Progenitor cell of endocrine pancreas (in vitro differentiated cells): ENCODE measurements at places on chromosomes 16 and 17. TPM values are rescaled to one million over a fixed set of nuclear protein-coding genes. Genes with fewer than 3 reads are reported as not detected.
A peak's percentile ranks its signal among the peaks of the same experiment; 100 is the strongest.

The TMEM106A gene
- total RNA-seq = 5.1 and 8.6 TPM in 2 replicates

The RBFOX1 gene
- 0.29 and 1.0 TPM in 2 replicates for total RNA-seq

DNA sequence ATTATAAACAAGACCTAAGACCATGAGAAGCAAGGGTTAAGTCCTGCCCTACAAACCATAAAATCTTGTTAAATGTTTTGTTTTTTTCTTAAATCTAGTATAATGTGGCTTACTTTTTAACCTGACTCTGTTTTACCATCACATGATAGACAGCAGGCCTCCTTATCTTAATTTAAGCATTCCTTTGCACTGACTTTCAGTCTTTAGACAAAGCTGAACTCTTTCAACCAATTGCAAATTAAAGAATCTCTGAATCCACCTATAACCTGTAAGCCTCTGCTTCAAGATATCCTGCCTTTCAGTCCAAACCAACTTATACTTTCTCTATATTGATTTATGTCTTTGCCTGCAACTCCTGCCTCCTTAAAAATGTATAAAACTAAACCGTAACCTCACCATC lies 478.5 kb downstream of the GRIN2A start:
- H3K4me1 ChIP-seq = peaks cover 13% of the 10 kb centered on the region
- H3K27ac ChIP-seq = peak overlapping the region; percentile 38
- no peaks in the 10 kb centered on the region for H3K36me3 ChIP-seq
- peaks cover 12% of the 10 kb centered on the region for H3K27me3 ChIP-seq
- H3K4me3 ChIP-seq = no peak overlapping the region

DNA sequence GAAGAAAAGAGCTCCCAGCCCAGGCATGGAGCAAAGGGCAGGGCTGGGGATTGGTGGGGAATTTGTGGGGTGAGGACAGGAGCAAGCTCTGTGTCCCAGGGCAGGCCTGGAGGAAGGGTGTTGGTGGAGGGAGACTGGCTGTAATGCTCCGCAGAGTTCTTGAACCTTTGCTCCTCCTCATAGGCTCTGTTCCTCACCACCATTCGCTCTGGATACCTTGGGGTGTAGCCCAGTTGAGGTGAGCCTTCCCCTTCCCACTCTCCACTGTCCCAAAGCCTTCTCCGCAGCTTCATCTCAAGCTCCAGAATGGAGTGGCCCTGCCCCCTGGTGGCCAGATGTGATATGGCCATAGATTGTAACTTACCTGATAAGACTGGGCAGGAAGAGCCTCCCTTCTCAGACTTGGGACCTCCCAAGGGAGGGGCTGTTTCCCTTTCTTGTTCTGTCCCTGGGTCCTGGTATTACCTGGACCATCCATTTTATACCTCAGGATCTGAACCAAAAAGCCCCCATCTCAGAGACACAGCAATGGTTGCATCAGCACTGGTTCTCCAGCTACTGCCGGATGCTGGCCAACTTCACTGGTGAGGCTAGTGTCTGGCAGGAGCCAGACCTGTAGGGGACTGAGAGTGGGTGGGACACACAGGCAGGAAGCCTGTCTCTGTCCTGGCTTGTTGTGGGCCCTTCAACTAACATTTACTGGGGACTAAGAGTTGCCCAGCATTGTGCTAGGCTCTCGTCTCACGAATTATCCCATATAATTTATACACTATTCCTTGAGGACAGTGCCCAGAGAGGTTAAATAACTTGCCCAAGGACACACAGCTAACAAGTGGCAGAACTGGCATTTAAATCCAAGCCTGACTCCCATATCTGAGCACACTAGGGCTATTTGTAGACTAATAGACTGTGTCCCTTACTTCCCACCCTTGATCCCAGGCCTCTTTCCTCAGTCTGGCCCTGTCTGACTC lies 19.1 kb upstream of the STAC2 start:
- H3K4me1 ChIP-seq = peaks cover 1% of the 10 kb centered on the region
- no peak overlapping the region for H3K27ac ChIP-seq
- H3K36me3 ChIP-seq = peaks cover 2% of the 10 kb centered on the region
- no peak overlapping the region for H3K4me3 ChIP-seq
- peaks cover 55% of the 10 kb centered on the region for H3K27me3 ChIP-seq

- H3K4me1 ChIP-seq = peaks cover 22% of the 10 kb centered on the region
- no peak overlapping the region for H3K4me3 ChIP-seq
- H3K27ac ChIP-seq = peak overlapping the region; percentile 88
- no peak for DNase-seq
These were observed 4.6 kb downstream of the TMUB2 start for GRCh38 chr17:44191369-44191768.

DNA sequence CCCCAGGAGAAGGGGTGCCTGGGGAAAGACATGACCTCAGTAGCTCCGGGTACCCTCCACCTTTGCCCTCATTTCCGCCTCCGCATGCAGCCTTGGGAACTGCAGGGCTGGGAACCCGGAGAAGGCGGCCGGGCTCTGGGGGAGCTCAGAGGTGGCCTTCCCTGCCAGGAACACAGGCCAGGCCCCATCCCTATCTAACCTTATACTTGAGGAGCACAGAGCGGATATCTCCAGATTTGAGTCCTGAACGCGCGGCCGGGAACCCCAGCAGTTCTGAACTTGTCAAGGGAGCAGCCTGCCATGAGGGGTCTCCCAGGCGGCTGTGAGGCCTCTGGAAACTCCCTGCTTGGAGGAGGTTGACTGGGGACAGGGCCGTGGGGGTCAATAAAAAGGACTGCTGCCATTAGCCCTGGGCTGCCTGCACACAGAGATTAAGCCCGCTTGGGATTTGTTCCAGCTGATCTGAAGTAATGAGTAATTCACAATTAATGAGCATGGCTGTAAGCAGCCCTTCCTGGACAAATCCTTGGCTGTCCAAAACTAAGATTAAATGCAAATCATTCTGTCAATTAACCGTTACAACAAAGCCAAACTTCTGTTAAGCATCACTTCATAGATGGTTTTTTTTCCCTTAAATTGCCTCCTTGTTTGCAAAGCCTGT lies 26.3 kb upstream of the METRNL start:
- peak overlapping the region; percentile 81 for H3K27ac ChIP-seq
- peak overlapping the region; percentile 26 for H3K4me3 ChIP-seq
- peaks cover 17% of the 10 kb centered on the region for H3K4me1 ChIP-seq

- H3K4me1 ChIP-seq = no peaks in the 10 kb centered on the region
- H3K27me3 ChIP-seq = no peaks in the 10 kb centered on the region
- peaks cover 2% of the 10 kb centered on the region for H3K36me3 ChIP-seq
- no peak overlapping the region for H3K27ac ChIP-seq
- no peak for DNase-seq
These were observed 21.8 kb downstream of the CEP131 start for GRCh38 chr17:81200695-81201580.

- peaks cover 2% of the 10 kb centered on the region for H3K27me3 ChIP-seq
- no peak overlapping the region for H3K4me3 ChIP-seq
- H3K27ac ChIP-seq = no peak overlapping the region
- no peak for DNase-seq
- H3K4me1 ChIP-seq = no peaks in the 10 kb centered on the region
These were observed 10.3 kb upstream of the IL4R start for GRCh38 chr16:27303256-27304100.

DNA sequence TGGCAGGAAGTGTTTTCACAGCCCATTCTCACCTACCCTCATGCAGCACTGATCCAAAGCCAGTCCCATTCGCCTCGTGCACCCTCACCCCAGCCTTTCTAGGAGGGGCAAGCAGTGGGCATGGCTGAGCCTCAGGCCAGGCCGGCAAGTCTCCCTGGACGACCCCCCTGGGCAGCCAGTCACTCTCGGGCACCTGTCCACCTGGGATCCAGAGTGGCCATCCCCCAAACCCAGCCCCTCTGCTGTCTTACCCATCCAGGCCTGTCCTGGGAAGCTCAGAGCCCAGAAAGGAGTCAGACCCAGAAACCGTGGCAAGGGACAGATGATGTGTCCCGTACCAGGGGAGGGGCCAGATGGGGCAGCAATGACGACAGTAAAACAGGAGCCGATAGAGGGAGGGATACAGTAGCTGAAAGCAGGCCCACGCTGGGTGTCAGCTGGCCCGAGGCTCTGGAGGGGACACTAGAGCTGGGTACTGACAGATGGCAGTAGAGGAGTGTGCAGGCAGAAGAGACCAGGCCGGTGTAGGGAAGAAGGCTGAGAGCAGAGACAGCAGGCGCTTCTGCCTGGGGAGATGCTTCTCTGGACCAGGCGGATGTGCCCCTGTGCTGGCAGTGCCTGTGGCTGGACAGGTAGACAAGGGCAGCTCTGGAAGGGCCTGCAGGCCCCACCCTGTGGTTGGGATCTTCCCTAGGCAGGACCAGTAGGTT lies 5.8 kb downstream of the CMTM3 start:
- H3K4me3 ChIP-seq = no peak overlapping the region
- H3K4me1 ChIP-seq = peaks cover 1% of the 10 kb centered on the region
- DNase-seq = no peak
- H3K27me3 ChIP-seq = no peaks in the 10 kb centered on the region

DNA sequence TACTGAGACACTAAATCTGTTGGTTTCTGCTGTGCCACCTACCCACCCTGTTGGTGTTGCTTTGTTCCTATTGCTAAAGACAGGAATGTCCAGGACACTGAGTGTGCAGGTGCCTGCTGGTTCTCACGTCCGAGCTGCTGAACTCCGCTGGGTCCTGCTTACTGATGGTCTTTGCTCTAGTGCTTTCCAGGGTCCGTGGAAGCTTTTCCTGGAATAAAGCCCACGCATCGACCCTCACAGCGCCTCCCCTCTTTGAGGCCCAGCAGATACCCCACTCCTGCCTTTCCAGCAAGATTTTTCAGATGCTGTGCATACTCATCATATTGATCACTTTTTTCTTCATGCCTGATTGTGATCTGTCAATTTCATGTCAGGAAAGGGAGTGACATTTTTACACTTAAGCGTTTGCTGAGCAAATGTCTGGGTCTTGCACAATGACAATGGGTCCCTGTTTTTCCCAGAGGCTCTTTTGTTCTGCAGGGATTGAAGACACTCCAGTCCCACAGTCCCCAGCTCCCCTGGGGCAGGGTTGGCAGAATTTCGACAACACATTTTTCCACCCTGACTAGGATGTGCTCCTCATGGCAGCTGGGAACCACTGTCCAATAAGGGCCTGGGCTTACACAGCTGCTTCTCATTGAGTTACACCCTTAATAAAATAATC lies 14.6 kb downstream of the STH start:
- peaks cover 5% of the 10 kb centered on the region for H3K27me3 ChIP-seq
- H3K4me1 ChIP-seq = peaks cover 7% of the 10 kb centered on the region
- H3K36me3 ChIP-seq = no peaks in the 10 kb centered on the region
- no peak overlapping the region for H3K4me3 ChIP-seq

GRCh38 chr16:2148714-2149629 lies 547 bp downstream of the RAB26 start:
- peaks cover 5% of the 10 kb centered on the region for H3K36me3 ChIP-seq
- no peak overlapping the region for H3K27ac ChIP-seq
- H3K4me1 ChIP-seq = peaks cover 24% of the 10 kb centered on the region
- no peak for DNase-seq

The MRC2 gene
- total RNA-seq = 4.9 and 6.3 TPM in 2 replicates

DNA sequence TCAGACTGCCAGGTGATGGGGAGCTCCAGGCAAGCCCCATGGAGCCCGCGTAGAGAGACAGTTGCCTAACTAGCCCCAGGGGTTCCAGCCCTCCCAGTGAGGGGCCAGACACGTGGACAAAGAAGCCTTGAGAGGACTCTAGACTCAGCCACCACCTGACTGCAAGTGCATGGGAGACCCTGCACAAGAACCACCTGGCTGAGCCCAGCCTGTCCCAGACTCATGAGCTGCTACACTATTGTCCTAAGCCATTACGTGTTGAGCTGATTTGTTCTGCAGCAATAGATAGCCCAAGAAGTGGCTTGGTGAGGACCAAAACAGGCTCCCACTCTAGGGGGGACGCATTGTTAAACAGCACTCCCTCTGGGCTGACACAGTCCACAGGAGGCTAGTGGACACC lies 37.6 kb upstream of the KLHDC4 start:
- peaks cover 11% of the 10 kb centered on the region for H3K27me3 ChIP-seq
- H3K36me3 ChIP-seq = no peaks in the 10 kb centered on the region
- H3K27ac ChIP-seq = no peak overlapping the region
- DNase-seq = no peak

DNA sequence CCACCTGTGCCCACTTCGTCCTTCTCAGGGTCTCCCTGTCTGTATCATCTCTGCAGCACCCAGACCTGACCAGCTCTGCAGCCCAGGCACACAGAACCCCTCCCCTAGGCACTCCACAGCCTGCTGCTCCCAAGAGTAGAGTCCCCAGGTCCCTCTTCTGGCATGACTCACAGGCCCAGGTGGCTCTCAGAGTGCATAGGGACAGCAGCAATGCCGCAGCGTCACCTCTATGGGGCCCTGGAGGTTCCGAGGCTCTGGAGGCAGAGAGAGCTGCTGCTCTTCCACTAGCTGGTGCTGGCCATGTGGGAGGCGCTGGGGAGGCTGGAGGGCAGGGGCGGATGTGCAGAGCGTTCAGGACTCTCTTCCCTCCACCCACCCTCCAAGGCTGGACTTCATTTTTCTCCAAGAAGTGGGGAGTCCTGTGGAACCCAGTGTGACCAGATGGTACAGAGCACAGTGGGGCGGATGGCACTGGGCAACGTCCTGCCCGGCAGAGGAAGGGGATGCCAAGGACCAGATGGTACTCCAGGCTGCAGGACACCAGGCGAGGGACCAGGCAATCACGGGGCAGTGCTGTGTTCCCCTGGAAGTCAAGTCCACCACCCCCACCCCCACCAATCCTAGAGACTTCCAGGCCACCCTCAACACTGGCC lies 151.7 kb downstream of the RBFOX3 start:
- H3K4me3 ChIP-seq = no peak overlapping the region
- H3K27me3 ChIP-seq = peaks cover 43% of the 10 kb centered on the region
- no peaks in the 10 kb centered on the region for H3K36me3 ChIP-seq

The TBC1D26 gene
- total RNA-seq = 2.4 and 2.9 TPM in 2 replicates
